ENCODE measurements at places on chromosomes 16 and 17.

GRCh38 chr16:82801361-82801760 is 174.6 kb downstream of the CDH13 start:
- DNase-seq: no peak

DNA sequence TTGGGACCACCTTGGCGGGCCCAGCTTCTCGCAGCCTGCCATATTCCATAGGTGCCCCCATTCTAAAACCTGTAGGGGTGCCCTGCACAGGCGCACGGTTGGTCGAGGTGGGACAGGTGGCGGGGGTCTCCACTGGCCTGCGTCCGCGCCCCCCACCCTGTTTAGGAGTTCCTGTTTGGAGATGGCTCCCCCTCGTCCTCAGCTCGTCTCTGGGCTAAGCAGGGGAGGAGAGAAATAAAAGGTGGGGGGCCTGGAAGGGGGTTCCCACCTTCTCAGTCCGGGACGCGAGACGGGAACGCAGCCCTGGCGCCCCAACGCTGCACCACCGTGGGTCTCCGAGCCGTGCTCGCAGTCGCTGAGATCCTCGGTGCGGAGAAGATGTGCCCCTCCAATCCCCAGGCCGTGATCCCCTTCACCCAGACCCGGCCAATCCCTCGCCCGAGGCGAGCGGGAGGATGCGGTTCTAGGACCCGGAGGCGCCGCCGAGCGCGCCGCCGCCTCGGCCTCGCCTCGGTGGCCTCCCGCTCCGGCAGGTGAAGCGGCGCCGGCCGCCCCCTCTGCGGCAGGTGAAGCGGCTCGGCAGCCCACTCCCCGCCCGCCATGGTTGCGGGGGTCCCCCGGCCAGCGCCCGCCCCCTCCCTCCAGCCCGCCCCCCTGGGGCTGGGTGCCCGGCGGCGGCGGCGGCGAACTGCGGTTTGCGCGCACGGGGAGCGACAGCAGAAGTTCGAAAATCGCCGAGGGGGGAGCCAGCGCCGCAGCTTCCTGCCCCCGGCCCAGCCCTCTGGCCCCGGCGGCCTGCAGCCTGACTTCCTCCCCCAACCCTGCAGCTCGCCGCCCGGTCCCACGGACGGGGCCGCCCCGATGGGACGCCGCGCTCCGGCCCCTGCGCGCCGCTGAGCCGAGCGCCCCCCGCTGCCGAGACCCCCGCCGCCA is at the start of gene FMNL1:
FMNL1 (plus strand) TSS at position 805 of the 933 bp plus-strand sequence. CDS start 240 bp downstream, outside the sequence.
- DNase-seq: no peak

DNA sequence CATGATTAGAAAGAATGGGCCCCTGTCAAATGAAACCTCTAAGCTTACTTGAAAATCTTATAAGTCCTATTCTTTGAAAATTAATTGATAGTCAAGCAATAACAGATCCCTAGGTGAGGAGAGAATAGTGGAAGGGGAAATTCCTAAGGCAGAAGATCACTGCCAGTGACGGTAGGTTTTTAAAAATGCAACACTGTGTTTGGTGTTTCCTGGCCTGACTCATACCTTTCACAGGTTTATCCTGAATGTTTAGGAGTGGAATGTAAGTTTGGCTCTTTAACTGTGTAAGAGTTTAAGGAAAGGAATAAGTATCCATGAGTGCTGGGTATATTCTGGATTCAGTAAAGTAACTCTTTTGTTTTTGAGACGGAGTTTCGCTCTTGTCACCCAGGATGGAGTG is 23.8 kb downstream of the HAPSTR1 start:
- DNase-seq: no peak

DNA sequence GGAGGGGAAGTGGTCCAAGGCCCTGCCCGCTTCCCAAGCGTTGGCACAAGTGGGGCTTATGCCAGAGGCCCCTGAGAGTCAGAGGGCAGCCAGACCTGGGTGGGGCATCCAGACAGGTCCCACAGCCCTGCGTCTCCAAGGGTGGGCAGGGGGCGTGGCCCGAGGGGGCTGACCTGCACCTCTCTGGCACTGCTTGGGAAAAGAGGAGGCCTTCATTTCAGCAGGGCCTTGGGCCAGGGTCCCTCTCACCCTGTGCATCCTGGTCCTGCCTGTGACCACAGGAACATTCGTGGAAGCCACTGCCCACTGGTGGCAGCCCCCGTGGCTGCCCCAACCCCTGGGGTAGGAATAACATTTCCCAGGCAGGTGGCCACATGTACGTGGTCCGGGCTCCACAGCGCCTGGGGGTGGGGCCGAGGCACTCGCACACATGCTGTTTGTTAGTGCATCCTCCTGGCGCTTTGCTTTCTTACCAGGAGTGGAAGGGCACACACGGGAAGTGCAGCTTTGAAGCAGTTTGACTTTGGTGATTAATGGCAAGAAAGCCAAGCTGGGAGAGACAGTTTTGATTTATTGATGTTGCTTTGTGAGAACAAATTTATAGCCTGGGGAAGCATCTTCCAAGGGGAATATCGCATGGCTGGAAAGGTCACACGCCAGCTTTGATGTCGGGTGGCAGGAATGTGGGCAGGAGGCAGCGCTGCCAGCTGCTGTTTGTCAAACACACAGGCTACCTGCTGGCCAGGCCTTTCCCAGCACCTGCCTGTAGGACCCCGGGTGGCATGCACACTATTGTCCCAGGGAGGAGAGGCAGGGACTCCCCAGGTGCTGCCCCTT is 4.3 kb downstream of the CENPX start:
- no peak for DNase-seq

- peak; percentile 71 for DNase-seq
Observed at GRCh38 chr16:13552062-13552959, 367.6 kb upstream of the ERCC4 start.

All from GM12878 (cell line).